ENCODE measurements at places on chromosomes 2 and 18.

- DNase-seq = no peak
Observed at GRCh38 chr2:237281836-237282306, 132.1 kb downstream of the COL6A3 start.

DNA sequence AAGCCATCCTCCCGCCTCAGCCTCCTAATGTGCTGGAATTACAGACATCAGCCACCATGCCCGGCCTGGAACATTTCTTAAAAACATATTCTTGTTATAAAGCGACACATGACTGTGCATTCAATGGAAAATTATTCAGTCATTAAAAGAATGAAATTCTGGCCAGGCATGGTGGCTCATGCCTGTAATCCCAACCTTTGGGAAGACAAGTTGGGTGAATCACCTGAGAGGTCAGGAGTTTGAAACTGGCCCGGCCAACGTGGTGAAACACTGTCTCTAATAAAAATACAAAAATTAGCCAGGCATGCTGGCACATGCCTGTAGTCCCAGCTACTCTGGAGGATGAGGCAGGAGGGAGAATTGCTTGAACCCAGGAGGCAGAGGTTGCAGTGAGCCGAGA, 21.6 kb upstream of the RPRD1A start:
- no peak for DNase-seq

GRCh38 chr2:128330583-128330982, 11.9 kb upstream of the HS6ST1 start:
- no peak for DNase-seq

DNA sequence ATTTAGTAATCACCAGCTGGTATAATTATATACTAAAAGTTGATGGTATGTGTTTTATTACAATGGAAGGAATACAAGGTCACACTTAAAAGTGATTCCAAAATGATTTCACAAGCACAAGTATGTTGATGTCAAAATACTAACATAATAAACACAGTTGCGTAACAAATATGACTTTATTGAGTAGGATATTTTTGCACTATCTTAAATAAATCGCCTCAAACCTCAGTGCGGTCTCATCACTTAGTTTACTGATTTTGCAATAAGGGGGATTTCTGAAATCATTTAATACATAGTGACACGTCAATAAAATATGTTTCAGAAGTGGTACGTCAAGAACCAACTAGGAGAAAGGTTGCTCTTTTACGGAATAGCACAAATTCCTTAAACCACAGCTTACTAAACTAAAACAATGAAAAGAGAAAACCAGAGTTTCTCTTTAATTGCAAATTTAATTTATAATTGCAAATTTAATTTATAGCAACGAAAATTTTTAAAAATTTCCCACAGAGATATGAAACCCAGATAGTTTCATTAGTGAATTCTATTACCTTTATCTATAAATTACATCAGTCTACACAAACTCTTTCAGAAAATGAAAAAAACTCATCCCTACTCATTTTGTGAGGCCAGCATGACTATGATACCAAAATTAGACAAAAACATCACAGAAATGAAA, 304.0 kb upstream of the REG3G start:
- no peak for DNase-seq

GRCh38 chr2:241309684-241310117, 5.8 kb downstream of the HDLBP start:
- DNase-seq = no peak

- no peak for DNase-seq
Observed at GRCh38 chr2:55859875-55860274, 63.7 kb downstream of the EFEMP1 start.

DNA sequence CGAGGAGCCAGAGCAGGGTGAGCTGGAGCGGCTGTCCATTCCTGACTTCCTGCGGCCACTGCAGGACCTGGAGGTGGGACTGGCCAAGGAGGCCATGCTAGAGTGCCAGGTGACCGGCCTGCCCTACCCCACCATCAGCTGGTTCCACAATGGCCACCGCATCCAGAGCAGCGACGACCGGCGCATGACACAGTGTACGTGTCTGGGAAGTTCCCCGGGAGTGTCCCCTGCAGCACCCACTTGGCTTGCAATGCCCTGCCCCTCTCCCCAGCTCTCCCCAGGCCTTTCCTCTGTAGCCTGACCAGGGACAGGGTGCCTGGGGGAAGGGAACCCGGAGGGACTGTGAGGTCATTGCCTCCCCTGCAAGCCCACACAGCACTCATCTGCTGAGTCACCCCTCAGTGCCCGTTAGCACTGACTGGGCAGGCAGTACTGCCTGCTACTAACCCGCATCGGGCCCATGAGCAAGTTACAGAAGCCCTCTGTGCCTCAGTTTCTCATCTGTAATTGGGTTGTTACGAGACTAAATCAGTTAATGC, 29.4 kb upstream of the GMPPA start:
- DNase-seq = no peak

DNA sequence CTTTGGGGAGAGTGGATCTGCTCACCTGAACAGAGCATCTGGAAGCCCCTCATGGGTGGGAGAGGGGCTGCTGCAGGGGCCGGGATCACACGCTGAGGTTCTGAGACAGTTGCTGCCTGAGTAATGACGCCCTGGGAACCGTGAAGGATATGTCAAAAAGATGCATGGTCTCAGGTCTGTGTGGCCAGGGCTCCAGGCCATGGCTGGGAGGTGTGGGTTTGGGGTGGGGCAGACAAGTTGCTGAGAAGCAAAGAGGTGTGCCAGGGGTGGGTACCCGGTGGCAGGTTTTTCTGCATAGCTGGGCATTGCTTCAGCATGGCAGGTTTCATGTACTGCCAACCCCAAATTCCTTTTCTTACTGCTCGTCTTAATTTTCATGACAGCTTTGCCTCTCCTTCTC, 133.5 kb downstream of the RPIA start:
- no peak for DNase-seq

GRCh38 chr2:63378589-63378988, 209.7 kb downstream of the WDPCP start:
- DNase-seq = no peak

DNA sequence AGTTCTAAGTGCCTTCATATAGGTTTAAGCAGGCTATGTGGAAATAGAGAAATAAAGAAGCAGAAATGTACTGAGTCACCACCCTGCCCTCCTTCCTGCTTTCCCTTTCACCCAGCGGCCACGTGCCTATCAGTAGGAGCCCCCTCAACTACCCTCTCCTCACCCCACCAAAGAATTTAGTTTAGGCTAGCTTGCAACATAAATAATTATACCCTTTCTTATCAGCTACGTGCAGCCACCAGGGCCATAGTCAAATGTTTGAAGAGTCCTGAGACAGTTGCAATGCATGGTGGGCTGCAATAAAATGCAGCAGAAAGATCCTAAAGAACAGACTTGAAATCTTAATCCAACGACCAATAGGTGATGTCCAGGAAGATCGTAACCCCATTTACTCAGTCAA, 101.2 kb downstream of the RTP5 start:
- DNase-seq = no peak

DNA sequence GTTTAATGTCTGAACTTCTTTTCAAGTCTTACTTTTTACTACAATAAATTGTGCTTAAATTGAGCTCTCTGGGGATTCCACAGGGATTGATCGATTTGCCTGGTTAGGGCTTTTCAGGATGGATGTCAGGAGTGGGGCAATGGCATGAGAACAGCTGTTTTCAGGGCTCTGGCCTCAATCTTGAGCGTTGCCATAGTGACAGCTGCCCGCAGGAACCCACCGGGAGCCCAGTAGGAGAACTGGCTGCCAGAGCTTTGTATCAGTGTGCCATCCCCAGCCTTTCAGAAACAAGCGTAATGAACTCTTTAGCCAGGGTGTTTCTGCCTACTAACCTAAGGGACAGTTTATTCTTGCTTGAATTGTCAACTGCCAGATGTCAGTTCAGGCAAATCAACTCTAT, 93.5 kb downstream of the GALNT3 start:
- no peak for DNase-seq

DNA sequence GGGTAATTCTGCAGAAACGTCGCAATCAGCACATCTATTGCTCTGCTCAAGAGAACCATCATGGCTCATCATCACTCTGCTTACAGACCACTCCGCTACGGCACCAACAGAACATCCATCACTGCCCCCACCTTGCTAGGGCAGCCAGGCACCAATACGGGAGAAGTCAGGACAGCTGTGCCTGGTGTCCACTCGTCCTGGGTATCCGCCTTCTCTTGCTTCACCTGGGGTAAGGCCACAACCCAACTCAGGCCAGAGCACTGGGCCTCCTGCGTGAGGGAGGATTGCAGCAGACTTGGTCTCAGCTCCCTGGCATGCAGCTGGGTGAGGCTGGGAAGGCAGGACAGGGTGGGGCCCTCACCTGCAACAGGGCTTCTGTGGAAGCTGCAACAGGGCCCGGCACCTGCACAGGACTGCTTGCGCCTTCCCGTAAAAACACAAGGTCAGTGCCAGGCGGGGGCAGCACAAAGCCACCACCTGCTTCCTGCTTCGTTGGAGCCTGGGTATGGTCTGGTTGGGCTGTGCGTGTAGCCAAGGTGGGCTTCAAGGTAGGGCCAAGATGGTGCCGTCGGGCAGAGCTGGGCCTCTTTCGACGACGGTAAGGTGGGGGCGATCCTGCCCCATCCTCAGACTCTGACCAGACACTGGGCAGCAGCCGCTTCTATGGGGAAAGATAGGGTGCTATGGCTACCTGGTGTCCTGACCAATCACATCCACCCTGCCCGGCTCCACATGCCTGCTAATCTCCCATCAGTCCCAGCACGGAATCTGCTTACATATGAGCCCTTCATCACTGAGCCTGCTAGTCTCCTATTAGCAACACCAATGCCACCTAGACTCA, 7.1 kb upstream of the CFAP53 start:
- DNase-seq = no peak

DNA sequence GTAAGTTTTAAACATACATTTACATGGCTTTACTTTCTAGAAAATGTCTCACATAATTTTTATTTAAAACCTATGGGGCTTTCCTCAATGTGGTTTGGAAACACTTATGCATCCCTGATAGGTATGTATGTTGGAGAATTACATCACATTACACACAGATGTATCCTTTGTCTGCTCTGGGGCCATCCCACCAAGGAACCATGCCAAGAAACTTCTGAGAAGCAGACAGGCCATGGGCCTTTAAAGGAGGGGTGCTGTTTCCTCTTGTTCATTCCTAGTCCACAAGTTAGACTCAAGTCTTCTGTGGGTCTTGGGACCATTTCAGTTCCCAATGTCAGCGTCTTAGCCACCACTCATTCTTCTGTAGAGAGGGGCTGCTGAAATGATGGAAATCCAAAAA, 162.0 kb upstream of the SETBP1 start:
- DNase-seq = no peak

- DNase-seq = no peak
Observed at GRCh38 chr2:99883358-99883757, 259.0 kb downstream of the AFF3 start.

GRCh38 chr2:177651833-177652232, 259.3 kb downstream of the AGPS start:
- no peak for DNase-seq
